ENCODE measurements at places on chromosomes 1 and 21. TPM values are rescaled to one million over a fixed set of nuclear protein-coding genes. Genes with fewer than 3 reads are reported as not detected.

DNA sequence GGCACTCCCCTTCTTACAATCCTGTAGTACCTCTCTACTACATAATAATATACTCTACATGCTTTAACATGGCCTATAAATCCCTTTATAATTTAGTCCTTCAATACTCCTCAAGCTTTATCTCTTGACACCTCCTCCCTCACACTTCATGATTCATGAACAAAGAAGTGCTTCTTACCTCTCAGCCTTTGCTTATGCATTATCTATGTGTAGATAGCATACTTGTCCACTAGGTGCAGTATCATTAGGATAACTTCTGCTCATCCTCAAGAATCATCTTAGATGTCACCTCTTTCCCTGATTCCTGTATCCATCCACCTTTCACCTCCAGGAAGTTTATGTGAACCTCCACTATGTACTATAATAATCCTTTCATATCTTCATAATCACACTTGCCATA is 74.4 kb downstream of the COL24A1 start:
- DNase-seq = no peak

- DNase-seq = no peak
Observed at GRCh38 chr1:7010534-7011200, 225.4 kb downstream of the CAMTA1 start.

DNA sequence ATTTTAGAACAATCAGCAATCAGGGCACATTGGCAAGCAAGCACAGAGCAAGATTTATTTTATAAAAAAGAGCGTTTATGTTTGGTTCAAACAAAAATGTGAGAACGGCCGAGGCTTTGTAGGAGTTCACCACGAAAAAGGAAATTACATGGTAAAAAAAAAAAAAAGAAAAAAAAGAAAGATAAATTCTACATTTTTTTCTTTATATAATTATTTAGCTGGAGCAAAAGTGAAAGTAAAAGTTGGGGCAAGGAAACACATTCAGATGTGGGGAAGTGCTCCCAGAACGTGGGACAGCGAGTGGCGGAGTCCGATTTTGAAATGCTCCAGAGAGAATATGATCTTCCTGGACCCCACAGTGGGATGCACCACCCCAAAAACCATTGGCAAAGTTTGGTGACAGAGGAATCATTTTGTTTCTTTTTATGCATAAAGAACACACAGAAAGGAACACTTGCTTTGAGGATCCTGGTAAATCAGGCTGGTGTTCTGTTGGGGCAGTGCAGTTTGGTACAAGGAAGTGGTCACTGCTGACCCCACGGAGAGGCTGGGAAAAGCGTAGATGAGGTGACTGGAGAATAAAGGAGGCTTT is 16.3 kb upstream of the ATP5PO start:
- DNase-seq = no peak

DNA sequence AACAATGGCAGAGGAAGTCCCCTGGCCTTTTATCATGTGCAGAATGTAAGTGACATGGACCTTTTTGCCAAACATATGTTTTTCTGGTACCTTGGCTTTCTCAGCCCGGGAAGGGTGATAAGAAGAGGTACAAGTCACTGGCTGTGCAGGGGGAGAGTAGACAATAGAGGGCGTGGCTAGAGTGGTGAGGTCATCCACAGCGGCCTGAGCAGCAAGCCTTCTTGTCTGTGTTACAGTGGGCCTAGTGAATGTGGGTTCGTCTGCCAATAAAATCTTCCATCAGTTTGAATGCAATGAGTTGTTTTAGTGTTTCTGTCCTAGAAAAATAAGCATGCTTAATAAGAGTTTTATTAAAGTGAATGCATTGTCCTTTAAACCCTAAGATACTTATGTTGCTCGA is 59.0 kb upstream of the PGD start:
- DNase-seq = no peak

GRCh38 chr1:185804206-185804605 is 70.0 kb downstream of the HMCN1 start:
- no peak for DNase-seq

DNA sequence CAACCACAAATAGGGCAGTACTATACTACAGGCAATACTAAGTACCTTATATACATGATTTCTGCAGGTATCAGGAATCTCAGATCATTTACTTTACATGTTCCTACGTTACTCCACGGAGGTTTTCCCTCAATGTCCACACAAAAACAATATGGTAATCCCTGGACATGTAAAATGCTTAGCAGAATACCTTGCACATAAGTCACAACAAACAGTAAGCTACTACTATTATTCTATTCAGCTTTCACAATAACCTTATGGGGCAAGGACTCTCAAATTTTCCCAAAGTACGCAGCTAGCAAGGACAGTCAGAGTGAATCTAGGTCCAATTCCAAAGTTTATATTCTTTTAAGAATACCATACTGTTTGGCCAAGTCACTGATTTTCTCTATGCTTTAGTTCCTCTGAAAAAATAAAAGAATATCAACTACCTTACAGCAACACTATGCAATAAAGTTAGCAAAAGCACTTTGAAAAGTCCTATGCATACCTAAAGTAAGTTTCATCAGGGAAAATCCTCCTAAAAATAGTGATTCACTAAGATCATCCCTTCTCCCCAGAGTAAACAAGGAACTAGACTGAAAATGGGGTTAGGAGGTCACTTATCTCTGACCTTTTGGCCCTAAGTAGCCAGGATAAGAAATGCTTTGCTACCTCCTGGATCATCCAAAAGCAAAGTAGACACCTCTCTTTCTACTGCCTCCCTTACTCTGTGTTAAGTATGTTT is 67.4 kb downstream of the LUZP1 start:
- no peak for DNase-seq

DNA sequence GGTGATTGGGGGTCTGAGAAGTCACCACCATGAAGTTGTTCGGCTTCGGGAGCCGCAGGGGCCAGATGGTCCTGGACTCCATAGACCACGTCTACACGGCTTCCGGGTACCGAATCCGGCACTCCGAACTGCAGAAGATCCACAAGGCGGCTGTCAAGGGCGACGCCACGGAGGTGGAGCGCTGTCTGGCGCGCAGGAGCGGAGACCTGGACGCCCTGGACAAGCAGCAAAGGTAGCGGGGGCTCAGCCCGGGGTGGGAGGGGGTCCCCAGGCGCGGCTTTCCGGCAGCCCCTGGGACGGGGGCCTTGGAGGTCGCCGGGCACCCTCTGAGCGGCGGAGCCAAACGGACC is 146.5 kb downstream of the LIPI start:
- DNase-seq = no peak

DNA sequence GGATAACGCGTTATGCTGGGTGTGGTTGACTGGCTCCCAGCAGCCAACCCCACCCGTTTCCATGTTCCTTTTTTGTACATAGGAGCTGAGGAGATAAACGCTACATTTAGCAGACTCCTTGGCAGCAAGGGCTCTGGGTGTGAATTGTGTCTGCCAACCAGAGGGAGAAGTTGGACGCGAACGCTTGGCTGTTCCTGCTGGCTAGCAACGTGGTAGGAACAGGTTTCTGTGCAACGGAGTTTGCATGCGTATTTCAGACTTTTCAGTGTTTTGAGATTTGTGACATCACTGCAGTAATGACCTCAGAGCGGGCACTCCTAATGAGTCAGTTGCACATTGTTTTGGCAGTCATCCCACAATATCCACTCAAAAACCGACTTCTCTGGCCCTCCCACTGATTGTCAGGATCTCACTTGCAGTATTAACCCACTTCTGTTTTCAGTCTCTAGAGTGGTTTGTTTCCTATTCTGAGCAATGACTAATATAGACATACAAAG is 98.7 kb upstream of the RGS1 start:
- DNase-seq = no peak

- no peak for DNase-seq
Observed at GRCh38 chr1:35640380-35641232, 720 bp downstream of the PSMB2 start.

DNA sequence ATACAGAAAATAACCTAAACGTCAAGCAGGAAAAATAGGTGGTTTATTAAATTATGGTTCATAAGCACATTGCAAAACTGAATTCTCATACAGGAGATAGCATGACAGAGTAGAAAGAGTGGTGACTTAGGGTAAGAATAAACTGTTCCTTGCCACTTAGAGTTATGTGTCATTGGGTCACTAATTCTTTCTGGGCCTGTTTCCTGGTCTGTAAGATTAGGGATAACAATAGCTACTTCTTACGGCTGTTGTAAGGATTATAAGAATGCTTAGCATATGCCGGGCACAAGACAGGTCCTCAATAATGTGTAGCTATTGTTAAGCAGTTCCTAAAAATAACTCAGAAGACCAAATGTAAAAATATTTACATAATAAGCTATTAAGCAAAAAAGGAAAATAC is 24.2 kb downstream of the SNRNP40 start:
- no peak for DNase-seq

DNA sequence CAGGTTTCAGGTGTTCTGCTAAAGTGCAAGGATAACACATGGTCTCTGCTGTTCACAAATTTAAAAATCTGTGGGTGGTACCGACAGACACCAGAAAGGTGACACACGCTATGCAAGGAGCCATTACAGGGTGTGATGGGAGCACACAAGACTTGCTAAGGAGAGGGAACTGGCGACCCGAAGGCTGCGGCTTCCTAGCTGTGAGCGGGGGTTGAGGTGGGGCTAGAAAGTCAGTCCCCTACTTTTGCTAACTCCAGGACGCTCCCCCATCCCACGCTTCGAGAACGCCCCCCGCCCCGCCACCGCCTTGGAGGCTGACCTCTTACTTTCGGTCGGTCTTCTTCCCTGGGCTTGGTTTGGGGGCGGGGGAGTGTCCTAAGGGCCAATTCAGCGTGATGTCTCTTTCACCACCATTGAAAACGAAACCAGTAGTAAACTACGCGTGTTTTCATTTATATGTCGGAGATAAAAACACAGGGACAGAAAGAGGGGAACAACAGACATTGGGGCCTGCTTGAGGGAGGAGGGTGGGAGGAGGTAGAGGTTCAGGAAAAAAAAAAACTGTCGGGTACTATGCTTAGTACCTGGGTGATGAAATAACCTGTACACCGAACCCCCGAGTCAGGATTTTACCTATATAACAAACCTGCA is 1.1 kb downstream of the CKS1B start:
- peak; percentile 37 for DNase-seq

GRCh38 chr1:48693674-48694320 is 82.9 kb downstream of the BEND5 start:
- DNase-seq = no peak

GRCh38 chr1:43359696-43360095 is 915 bp downstream of the CDC20 start:
- no peak for DNase-seq

- no peak for DNase-seq
Observed at GRCh38 chr1:248800459-248800858, 25.3 kb downstream of the SH3BP5L start.

- no peak for DNase-seq
Observed at GRCh38 chr1:1281533-1282321, 1.5 kb downstream of the SCNN1D start.

DNA sequence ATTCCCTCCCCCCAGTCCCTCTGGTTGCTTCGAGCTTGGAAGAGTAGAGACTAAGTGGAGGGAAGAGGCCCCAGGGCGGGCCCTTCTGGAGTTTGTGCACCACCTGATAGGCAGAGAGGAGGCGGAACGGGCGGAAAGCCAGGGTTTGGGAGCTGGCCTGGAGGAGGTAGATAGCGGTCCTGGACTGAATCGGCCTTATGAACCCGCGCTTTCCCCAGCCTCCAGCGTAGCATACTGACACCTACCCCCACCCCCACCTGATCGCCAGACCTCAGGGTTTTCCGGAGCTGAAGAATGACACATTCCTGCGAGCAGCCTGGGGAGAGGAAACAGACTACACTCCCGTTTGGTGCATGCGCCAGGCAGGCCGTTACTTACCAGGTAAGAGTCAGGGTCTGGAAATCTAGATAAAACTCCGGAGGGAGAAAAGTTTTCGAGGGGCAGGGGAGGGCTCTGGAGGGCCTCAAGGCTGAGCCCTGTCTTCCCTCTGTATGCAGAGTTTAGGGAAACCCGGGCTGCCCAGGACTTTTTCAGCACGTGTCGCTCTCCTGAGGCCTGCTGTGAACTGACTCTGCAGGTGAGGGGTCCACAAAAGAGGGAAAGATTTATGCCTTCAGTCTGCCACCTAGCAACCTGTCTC is 705 bp downstream of the UROD start:
- DNase-seq = peak; percentile 17

GRCh38 chr1:8423269-8423691 is 105.4 kb downstream of the SLC45A1 start:
- peak; percentile 18 for DNase-seq

DNA sequence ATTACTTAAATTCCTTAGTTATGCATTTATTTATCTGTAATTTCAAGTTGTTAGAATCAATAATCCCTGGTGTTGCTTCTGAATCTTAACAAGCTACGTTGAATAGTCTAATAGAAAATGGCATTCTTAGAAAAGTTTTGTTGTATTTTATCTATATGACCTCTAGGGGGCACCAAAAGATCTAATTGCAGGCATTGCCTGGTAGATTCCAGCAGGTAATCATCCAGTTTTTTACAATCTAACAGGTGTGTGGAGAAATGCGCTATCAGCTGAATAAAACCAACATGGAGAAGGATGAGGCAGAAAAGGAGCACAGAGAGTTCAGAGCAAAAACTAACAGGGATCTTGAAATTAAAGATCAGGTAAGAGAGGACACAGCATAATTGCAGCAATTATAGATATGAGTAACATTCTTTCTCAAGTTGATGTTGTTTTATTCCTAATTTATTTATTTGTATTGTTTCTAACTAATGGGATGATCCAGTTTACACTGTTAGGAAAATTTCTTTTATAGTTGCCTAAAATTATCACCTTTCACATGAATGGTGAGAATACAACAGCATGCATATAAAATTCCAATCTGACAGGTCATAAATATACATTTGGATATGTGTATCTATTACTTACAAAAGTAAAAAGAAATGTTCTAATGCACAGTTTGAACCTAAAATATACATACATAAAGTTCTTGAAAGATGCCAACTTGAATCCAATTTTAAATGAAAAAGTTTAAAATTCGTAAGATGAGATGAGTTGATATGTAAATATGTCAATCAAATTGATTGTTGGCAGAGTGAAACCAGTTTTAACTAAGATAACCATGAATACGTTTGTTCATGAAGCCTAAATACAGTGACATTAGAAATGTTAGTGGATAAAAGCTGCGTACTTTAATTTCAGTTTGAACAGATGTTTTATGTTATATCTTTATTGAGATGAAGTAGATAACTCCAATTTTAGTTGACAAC is 88.4 kb downstream of the SDCCAG8 start:
- DNase-seq = no peak

The PRDM16 gene
- not detected for total RNA-seq

The GPR157 gene
- 5.6 TPM for total RNA-seq

The STUM gene
- total RNA-seq = not detected

The TLCD4 gene
- 0.23 TPM for total RNA-seq

The FCRL4 gene
- not detected for total RNA-seq

The SYCP1 gene
- total RNA-seq = not detected

The KRTAP12-2 gene
- not detected for total RNA-seq

The OR2L3 gene
- total RNA-seq = not detected

All from T-helper 17 cell (primary cell).